ENCODE measurements at places on chromosomes 13 and 19.

DNA sequence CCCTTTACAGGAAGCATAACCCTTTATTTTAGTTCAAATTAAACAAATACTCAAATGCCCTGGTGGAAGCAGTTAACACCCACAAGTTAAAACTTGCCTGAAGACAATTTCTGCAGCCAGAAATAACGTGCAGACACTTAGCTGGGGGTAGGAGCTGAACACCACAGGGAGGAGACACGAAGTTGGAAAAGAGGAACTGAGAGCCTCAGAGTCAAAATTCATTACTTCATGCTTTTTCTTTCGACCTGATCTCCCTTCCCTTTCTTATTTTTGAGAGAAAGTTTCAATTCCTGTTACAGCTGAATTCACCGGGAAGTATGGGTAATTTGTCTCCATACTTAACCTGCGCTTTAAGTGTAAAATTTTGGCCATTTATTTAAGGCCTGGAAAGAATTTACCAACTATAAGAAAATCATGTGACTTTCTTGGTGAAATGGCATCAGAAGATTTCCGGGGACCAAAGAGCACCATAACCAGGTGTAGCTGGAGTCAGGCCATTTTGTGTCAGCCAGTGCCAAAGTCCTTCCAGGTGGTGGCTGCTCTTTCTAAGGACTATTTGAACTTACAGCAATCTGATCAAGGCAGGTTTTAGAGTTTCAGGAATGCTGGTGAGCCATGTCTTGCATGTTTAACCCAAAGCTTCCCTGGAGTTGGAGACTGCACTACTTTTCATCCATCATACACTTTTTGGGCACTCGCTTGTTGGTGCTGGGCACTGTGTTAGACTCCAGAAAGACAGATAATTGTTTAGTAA, 46.5 kb upstream of the RCBTB2 start:
- no peak for DNase-seq

DNA sequence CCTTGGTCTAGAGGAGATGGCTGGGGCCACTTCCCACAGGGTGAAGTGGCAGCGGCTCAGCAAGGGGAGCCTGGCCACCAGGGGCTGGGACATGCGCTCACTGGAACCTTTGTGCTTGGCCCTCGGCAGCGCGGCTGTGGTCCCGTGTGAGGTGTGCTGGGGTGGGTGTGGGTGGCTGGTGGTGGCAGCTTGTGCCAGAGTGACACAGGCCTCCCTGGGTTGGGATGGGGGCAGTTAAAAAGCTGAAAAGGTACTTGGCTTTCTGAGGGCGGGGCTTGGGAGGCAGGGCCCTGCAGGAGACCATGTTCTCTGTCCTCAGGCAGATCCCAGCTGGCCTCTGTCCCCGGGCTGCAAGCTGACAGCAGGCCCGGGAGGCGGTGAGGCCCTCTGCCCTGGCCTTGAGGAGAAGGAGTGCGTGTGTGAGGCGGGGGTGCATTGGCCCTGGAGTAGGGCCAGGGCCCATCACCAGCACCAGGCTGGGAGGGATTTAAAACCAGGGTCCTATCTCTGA, 17.3 kb downstream of the MPND start:
- no peak for DNase-seq

DNA sequence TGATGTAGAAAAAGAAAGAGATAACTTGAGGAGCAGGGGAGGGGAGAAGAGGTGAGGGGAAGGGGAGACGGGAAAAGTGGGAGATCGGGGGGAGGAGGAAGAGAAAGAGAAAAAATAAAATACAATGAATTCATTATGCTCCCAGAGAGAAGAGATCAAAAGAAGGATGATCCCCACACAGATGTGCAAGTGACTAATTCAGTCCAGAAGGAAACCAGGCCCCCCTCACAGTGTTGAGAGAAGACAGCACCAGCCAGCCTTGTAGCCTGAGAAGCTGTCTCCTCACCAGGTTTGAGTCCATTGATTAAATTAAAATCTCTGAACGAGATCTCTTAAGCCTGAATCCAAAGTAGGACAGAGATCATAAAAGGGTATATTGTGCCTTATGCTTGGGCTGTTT, 333.7 kb upstream of the NBEA start:
- no peak for DNase-seq

GRCh38 chr13:44237276-44237767, 136.3 kb upstream of the SERP2 start:
- no peak for DNase-seq

- DNase-seq = no peak
These were observed at the start of gene ZNF835 for GRCh38 chr19:56671613-56671994. Gene ZNF835 (minus strand): TSS chr19:56671757. CDS start chr19:56665198, 6,559 bp downstream.

- DNase-seq = no peak
These were observed 451.1 kb downstream of the FOXO1 start for GRCh38 chr13:40215311-40215710.

DNA sequence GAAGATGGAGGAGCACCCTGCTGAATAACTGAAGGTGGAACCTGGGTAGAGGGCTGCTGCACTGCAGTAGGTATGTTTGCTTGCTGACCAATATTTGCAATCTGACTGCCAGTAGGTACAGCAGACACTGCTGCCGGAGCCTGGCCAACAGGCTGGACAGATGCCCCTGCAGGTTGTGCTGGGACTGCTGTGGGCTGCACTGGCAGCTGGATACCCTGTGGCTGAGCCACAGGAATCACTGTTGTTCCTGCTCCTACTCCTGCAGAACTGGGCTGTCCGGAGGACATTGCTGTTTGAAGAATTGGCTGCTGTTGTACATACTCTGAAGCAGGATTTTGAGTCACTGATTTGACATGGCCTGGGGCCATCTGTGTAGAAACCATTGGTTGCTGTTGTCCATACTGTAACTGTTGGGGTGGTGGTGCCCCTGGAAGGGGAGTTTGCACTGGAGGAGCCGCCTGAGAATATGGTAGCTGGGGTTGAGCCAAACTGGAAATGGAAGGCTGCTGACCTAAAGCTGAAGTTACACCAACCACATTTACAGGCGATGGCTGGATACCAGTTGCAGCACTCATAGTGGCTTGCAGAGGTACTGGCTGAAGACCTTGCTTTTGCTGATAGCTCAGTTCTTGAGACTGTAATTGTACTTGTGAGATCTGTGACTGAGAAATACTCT, 2.2 kb downstream of the TSC22D1 start:
- no peak for DNase-seq

DNA sequence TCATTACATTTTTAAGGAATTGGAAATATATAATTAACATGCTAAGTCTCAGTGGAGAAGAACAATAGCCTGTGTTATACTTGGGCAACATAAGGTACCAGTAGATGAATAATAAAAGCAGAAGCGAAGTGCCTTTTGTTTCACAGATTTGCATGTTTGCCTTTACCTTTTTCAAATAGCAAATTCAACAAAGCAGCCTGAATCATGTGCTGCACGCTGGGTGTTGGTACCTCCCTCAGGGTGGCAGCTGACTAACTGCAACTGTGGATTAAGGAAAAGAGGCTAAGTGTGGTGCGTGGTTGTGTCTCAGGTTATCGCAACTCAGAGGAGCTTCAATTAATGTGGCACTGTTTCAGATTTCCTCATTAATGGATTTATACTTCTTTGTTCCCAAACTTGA, 189.0 kb downstream of the LMO7 start:
- no peak for DNase-seq

- no peak for DNase-seq
These were observed 350.2 kb upstream of the TSHZ3 start for GRCh38 chr19:31699421-31699820.

DNA sequence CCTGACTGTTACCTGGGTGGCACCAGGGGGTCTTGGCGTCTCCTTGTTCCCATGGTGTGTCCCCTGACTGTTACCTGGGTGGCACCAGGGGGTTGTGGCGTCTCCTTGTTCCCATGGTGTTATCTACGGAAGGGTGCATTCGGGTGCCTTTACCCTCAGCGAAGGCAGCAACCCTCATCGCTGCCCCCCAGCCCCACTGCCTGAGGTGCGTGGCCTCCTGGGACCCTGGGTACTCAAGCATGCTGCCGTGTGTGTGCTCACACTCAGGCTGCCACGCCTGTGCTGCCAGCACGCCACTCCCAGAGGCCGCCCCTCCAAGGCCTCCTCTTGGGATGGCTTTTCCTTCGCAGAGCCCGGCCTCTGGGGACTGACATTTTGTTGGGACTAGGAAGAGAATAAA, 25.1 kb downstream of the TFDP1 start:
- no peak for DNase-seq

- DNase-seq = no peak
These were observed 329.3 kb downstream of the SPRY2 start for GRCh38 chr13:80011448-80012212.

- no peak for DNase-seq
These were observed 11.8 kb downstream of the LRRC4B start for GRCh38 chr19:50556282-50557008.

GRCh38 chr19:32813862-32814425, 55.6 kb downstream of the SLC7A9 start:
- DNase-seq = no peak

DNA sequence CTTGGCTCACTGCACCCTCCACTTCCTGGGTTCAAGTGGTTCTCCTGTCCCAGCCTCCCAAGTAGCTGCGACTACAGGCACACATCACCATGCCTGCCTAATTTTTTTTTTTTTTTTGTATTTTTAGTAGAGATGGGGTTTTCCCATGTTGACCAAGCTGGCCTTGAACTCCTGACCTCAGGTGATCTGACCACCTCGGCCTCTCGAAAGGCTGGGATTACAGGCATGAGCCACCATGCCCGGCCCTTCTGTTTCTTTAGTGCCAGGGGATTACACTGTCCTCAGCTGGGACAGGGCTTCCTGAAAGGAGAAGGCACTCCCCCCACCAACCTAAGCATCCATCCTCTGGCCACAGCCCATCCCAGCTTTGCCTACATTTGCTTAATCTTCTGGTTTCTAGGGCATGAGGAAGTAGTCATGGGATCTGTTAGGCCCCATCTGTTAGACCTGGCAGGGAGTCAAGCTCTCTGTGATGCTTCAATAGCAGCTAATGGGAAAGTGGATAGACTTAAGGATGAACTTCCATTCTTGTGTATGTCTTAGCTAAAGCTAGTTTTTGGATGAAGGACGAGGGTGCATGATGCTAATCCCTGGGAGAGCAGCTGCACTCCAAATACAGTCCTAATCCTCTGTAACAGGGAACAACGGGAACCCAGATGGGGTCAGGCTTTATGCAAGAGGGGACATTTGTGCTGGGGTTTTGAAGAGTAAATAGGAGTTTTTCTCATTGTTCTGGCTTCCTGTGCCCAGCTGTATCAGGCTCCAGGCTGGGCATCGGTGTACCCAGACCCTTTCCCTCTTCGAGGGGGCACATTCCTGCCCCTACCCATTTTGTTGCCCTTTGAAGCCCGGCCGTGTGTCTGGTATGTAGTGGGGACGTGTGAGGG, 2.6 kb downstream of the VAV1 start:
- DNase-seq = no peak

DNA sequence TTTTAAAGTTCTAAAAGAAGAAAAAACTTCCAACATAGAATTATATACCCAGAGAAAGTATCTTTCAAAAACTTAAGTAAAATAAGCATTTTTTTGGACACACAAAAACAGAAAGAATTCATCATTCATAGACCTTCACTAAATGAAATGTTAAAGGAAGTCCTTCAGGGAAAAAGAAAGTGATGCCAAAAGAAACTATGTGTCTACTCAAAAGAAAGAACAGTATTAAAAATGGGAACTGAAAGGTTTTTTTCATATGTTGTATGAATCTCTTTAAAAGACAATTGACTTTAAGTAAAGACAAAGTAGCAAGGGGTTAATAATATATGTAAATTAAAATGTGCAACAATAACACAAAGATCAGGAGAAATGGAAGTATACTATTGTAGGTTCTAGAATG, 96.5 kb downstream of the DHRS12 start:
- no peak for DNase-seq

DNA sequence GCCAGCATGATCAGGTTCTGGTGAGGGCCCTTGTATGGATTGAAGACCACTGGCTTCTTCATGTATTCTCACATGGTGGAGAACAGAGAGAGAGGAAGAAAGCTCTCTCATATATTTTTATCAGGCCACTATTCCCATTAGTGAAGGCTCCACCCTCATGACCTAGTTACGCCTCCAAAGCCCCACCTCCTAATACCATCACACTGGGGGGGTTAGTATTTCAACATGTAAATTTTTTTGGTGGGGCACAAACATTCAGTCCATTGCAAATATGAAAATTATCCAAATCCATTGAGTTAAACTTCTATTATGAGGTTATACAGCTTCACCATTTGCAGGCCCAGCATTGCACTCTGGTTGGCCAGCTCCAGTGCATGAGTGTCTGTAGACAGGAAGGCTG, 33.2 kb upstream of the RBM26 start:
- DNase-seq = no peak

GRCh38 chr13:59681636-59682311, 482.0 kb downstream of the DIAPH3 start:
- DNase-seq = no peak

- DNase-seq = no peak
These were observed 720 bp upstream of the HNRNPL start for GRCh38 chr19:38850436-38850975.

Data from NCI-H1436 treated with DMSO at 0.1 percent for 48 hours (cell line).